Suppressor macrophage treated with lipopolysaccharide for 4 hours (primary cell): ENCODE measurements at places on chromosomes 3 and 15.

- no peak for DNase-seq
Observed at GRCh38 chr15:90009301-90010022, 8.3 kb downstream of the ZNF710 start.

DNA sequence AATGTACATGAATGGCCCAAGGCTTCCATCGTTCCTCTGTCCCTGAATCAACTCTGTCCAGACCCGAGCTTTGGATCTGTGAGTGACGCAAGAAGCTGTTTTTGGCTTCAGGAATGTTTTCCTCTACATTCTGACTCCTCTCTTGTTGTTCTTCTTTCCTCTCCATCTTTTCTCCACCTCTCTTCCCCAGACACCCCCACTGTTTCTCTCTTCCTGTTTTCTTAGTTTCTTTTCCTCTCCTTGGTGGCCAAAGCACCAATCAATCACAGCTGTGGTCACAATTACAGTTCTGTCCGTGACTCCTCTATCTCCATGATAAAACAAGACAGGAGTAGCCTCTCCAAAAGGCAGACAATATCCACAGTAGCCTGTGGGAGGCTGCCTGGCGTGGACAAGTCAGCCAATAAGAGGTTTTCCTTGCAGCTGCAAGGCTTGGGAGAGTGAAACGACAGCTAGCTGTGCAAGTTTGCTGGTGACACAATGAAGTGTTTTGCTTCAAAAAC lies 4.9 kb upstream of the TMEM212 start:
- DNase-seq = peak; percentile 77

DNA sequence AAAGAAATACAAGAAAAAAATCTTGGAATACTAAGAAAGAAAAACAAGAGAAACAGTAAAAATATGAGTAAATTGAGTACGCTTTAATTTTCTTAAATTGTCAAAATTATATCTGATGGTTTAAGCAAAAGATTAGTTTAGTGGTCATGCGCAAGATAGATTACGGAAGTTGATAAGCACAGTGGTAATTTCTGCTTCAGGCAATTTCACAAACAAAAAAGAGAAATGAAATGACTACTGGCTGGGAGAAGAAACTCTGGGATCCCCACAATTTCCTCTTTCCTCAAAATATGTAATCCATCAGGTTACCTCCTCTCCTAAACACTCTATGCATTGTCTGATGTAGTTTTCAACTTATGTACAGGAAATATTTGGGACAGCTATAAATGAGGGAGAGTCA lies 9.0 kb downstream of the MYD88 start:
- peak; percentile 78 for DNase-seq

DNA sequence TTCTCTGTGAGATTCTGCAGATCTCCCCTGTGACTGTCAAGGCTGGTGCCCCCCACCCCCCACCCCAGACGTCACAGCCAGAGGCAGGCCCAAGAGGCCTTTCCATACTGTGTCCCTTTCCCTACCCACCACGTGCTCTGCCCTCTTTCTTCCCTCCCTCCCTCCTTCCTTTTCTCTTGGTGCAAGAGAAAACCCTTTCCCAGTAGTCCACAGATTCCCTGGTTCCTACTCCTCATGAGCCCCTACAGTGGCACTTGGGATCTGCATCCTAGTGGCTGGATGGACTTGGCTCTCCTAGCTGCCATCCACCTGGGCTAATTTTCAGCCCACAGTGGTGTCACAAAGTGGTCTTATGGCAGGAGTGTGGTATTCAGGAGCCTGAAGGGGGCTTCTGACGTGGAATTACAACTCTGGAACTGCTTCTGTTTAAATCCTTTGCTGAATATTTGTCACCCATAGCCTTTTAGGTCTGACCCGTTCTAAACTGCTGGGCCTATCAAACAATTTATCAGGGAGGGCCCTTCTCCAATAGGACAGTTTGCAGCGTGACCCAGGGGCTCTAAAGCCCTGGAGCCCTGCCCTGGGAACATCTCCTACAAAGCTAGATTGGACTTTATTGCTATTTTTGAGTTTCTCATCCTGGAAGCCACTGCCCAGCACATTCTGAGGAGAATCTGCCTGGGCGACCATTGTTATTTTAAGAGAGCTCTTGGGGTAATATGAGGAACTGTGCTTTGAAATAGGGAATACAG lies 35.3 kb downstream of the KLF13 start:
- DNase-seq = no peak

DNA sequence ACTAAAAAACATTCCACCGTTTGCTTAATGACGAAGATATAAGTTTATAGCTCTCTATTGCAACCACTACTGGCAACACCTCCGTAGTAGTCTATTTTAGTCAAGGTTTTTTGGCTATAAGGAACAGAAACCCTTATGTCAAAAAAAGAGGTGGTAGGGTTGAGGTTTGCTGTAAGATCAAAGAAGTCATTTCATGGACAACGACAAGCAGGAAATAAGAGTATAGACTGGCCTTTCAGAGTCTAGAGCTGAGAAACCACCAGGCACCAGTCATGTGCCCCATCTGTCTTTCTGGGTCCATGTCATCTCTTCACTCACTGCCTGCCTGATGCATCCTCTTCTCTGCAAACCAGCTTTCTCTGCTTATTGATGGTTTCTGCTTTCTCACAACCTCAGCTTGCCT lies 42.7 kb downstream of the THBS1 start:
- DNase-seq = no peak

- DNase-seq = no peak
Observed at GRCh38 chr15:47742334-47742733, 25.0 kb downstream of the SEMA6D start.
